OCI-LY7 (cell line): ENCODE measurements at places on chromosomes 1 and 21. TPM values are rescaled to one million over a fixed set of nuclear protein-coding genes. Genes with fewer than 3 reads are reported as not detected.
A peak's percentile ranks its signal among the peaks of the same experiment; 100 is the strongest.

The VASH2 gene
- total RNA-seq, result 7.4 and 7.5 TPM in 2 replicates

The CFAP45 gene
- 0.63 and 0.85 TPM in 2 replicates for total RNA-seq

The LCE1C gene
- not detected in 2 replicates for total RNA-seq

The F13B gene
- total RNA-seq, result not detected in 2 replicates

The PRDX1 gene
- 851 and 938 TPM in 2 replicates for total RNA-seq

DNA sequence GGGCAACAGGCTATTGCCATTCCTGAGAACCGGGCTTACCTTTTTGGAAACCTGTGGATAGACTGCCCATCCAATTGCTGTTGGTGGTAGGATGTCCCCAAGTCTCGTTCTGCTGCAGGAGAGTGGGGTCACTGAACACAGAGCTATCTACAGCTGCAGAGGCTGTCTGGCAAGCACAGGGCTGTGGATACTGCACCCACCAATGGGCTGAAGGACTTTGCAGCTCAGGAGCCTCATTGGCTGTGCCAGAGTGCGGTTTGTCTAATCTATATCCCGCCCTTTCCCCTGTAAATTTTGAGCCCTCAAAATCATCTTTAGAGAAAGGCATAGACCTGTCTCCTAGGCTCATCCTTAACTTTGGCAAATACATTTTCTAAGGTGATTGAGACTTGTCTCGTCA is 15.3 kb downstream of the RNF187 start:
- no peak for DNase-seq

DNA sequence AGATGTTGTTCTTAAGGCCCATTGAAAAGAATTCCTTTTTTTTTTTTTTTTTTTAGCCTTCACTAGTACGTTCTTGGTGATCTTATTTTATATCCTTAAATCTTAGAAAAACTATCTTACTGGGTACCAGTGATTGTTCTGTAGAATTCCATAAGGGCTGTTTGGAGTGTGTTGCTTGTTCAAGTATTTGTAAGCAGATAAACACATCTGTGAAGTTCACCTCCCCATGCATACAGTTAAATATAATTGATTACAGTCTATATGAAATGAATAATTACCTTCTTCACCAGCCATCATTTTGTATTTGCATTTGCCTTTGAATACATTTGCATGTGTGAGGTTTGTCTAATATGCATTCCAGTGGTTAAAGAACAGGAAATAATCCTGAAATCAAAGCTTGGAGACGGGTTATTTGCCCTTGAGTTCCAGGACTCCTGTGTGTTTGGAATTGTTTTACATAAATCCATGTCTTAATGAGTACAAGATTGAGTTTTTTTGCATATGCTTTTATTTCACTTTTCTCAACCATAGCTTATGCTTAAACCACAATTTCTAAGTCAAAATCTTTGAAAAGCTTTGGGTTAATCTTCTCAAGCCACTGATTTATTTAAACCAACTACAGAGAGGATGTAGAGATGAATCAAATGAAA is 73.1 kb downstream of the VPS13D start:
- DNase-seq, result no peak

DNA sequence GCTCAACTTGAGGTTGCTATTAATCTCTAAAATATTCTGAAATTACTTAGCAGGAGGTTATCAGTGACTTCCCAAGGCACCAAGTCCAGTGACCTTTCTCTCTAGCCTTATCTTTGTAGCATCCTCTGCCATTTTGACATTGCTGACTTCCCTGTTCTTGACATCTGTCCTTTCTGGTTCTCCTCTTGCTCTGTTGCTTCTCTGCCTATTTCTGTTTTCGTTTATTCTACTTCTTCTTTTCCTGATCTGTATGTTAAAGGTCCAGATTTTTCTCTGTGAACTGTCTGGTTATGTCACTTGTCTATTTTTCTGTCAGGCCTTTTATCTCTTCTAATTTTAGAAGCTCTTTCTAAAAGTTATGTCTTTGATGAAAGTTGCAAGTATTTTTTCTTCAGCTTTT is 178.8 kb downstream of the VPS13D start:
- no peak for DNase-seq

DNA sequence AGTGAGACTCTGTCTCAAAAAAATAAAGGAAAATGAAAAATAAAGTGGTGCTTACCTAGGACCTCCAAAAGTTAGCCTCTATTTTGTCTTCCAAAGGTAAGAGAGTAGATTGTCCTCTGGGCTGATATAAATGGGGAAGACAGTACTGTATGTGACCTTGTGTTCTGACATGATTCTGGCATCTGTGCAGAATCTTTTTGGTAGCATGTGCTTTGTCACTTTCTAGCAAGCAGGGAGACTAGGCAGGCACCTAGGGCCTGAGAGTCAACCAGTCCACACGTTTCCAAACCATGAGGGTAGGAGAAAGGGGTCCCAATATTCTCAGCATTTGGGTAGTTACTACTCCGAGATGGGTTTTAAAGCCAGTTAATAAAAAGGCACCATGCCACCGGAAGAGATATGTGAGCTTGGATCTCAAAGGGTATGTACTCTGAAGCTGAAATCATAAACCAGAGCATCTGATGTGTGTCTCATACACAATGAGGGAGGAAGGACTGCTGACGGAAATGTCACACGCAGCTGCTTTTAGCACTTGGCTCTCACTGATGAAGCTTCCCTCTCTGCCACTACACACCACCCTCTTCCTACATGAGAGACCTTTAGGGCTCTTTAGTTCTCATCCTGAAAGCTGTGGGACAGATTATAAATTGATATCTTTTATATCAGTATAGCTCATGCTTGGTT is 27.0 kb upstream of the SLC16A1 start:
- DNase-seq, result peak; percentile 68

GRCh38 chr1:163674236-163674635 is 352.5 kb downstream of the NUF2 start:
- DNase-seq, result no peak

DNA sequence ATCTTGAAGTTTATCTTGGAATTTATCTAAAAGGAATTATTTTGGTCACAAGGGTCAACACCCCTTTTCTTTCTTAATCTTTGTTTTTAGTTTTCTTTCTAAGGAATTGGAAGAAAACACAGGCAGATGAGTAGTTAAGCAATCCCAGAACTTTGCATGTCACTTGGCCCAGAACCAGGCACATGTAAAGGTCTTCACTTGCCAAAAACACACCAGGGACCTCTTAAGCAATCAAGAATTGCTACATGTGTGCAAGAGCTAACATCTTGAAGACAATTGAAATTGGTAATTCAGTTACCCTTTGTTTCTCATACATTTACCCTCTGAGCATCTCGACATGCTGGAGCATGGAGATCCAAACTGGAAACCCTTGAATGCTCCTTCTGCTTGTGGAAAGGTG is 114.2 kb downstream of the ZC3H11B start:
- DNase-seq, result no peak

GRCh38 chr1:24491577-24492360 is 10.9 kb upstream of the RCAN3 start:
- DNase-seq, result no peak

- no peak for DNase-seq
These were observed 73.1 kb downstream of the KIF1B start for GRCh38 chr1:10283318-10283984.

GRCh38 chr1:4660917-4661594 is 6.6 kb downstream of the AJAP1 start:
- DNase-seq, result no peak
